ENCODE measurements at places on chromosomes 3 and 15. TPM values are rescaled to one million over a fixed set of nuclear protein-coding genes. Genes with fewer than 3 reads are reported as not detected.

Gene TM6SF1
- 12.5 TPM for total RNA-seq

Gene GOLGA8H
- total RNA-seq, result not detected

Gene TMEM207
- total RNA-seq, result not detected

Gene DPPA2
- total RNA-seq, result not detected

Gene TM4SF1
- total RNA-seq, result not detected

Gene IGSF11
- 1.2 TPM for total RNA-seq

Gene PRRT3
- total RNA-seq, result 5.5 TPM

DNA sequence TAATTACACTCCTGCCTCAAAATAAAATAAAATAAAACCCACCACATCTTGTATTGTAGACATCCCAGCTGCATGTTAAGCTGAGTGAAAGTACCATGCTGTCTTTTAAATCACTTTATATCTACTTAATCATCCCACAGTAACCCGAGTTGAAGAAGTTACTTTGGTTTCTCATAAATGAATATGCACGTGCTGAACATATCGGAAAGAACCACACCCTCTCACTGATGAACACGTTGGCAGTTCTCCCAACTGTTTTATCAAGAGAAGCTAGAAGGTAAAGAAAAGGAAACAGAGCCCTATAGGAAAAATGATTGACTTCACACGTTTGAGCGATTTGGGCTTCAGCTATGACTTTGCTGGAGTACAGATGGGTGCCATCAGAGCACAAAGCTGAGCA, 15.9 kb upstream of the TM4SF19 start:
- H3K4me3 ChIP-seq, result no peak overlapping the region
- H3K4me1 ChIP-seq, result peaks cover 11% of the 10 kb centered on the region
- no peak for DNase-seq
- peaks cover 32% of the 10 kb centered on the region for H3K36me3 ChIP-seq
- no peak overlapping the region for H3K27ac ChIP-seq

- no peak overlapping the region for H3K27ac ChIP-seq
- no peaks in the 10 kb centered on the region for H3K27me3 ChIP-seq
- H3K36me3 ChIP-seq, result peaks cover 63% of the 10 kb centered on the region
These were observed 41.0 kb downstream of the EIF4E3 start for GRCh38 chr3:71684046-71684756.

GRCh38 chr3:129864519-129864918, 29.0 kb downstream of the TMCC1 start:
- H3K36me3 ChIP-seq, result peaks cover 12% of the 10 kb centered on the region
- H3K27me3 ChIP-seq, result no peaks in the 10 kb centered on the region
- H3K4me1 ChIP-seq, result no peaks in the 10 kb centered on the region
- no peak overlapping the region for H3K4me3 ChIP-seq

DNA sequence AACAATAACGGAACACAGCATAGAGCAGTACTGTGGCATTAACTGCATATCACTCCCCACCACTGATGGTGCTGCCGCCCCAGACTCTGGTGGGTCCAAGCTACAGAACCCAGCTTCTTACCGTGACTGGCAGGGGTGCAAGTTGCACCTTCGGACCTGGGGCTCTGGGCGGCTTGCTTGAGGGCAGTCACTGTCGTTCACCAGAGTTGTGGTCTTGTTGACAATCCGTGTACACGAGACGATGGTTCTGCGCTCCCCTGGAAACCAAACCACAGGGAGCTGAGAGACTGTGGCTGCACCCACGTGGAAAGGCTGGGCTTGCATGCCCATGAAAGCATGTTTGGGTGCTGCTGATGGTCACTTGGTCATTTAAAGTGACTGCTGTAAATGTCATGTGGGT, 293.0 kb downstream of the ADAMTS17 start:
- no peaks in the 10 kb centered on the region for H3K36me3 ChIP-seq
- no peak for DNase-seq
- H3K27me3 ChIP-seq, result no peaks in the 10 kb centered on the region
- no peak overlapping the region for H3K4me3 ChIP-seq
- no peaks in the 10 kb centered on the region for H3K4me1 ChIP-seq

GRCh38 chr3:69463531-69463930, 77.6 kb upstream of the FRMD4B start:
- H3K27ac ChIP-seq, result no peak overlapping the region
- H3K4me3 ChIP-seq, result no peak overlapping the region
- H3K27me3 ChIP-seq, result peaks cover 4% of the 10 kb centered on the region

DNA sequence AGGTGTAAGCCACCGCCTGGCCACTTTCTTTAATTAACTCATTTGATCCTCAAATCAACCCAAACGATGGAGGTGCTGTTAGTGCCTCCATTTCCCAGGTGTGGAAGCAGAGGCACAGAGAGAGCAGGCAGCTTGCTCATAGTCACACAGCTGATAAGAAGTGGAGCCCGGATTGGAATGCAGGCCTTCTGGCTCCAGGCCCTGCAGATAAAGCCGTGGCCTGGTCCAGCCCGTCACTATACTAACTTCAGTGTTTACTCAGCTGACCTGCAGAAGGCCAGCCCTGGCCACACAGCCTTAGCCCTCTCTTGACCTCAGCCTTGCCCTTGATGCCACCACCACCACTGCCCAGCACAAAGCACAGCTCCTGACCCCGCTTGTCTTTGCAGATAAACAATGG, 116.7 kb downstream of the NUP210 start:
- H3K4me1 ChIP-seq, result peaks cover 3% of the 10 kb centered on the region
- H3K36me3 ChIP-seq, result peaks cover 2% of the 10 kb centered on the region
- no peak overlapping the region for H3K4me3 ChIP-seq
- DNase-seq, result no peak
- peaks cover 11% of the 10 kb centered on the region for H3K27me3 ChIP-seq
- no peak overlapping the region for H3K27ac ChIP-seq

DNA sequence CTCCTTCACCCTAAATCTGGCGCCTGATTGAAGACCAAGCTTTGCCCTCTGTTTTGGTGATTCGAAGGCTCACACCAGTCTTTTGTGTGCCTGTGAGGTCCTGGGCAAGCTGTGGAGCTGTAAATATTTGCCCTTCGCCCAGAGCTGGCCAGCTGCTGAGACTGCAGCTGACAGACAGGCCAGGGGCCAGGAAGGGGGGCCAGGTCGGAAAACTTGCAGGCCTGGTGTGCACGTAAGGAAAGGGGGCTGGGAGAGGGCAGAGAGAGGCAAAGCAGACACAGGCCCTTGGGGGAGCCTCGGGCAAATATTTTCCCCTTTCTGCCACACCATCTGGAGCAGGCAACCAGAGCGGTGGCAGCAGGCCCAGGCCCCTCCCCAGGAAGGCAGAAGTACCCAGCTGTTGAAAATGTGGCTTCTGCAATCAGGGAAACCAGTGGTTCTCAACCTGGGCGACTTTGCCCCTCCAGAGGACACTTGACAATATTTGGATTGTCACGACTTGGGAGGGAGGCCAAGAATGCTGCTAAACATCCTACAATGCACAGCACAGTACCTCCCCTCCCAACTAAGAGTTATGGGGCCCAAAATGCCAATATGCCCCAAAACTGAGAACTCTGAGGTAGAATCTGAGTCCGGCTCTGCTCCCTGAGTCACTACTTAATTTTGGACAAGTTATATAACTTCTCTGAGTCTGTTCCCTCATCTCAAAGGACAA, 2.5 kb downstream of the PDZRN3 start:
- no peak overlapping the region for H3K4me3 ChIP-seq
- H3K36me3 ChIP-seq, result no peaks in the 10 kb centered on the region
- no peak overlapping the region for H3K27ac ChIP-seq
- H3K4me1 ChIP-seq, result no peaks in the 10 kb centered on the region
- DNase-seq, result no peak

GRCh38 chr3:37402351-37402750, 228.0 kb upstream of the LRRFIP2 start:
- peaks cover 5% of the 10 kb centered on the region for H3K36me3 ChIP-seq
- H3K4me1 ChIP-seq, result no peaks in the 10 kb centered on the region
- no peak overlapping the region for H3K27ac ChIP-seq
- no peak overlapping the region for H3K4me3 ChIP-seq
- DNase-seq, result no peak

- no peaks in the 10 kb centered on the region for H3K4me1 ChIP-seq
- no peak overlapping the region for H3K4me3 ChIP-seq
- no peaks in the 10 kb centered on the region for H3K27me3 ChIP-seq
- peaks cover 7% of the 10 kb centered on the region for H3K36me3 ChIP-seq
- H3K27ac ChIP-seq, result no peak overlapping the region
These were observed 23.5 kb downstream of the LSM3 start for GRCh38 chr3:14201940-14202684.

DNA sequence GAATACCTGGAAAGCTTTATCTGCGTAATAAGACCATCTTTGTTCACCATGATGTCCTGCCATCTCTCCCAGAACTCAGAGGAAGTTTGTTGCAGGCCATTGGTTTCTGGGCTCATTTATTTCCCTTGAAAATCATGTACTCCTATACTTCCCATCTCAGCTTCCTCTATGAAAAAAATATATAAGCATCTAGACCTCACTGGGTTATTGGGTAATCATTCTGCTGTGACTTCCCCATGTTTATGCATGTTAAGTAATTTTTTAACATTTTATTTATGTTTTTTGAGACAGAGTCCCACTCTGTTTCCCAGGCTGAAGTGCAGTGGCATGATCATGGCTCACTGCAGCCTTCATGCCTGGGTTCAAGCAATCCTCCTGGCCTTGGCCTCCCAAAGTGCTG, 184.5 kb downstream of the ZPLD1 start:
- H3K4me3 ChIP-seq, result no peak overlapping the region
- H3K36me3 ChIP-seq, result no peaks in the 10 kb centered on the region
- DNase-seq, result no peak
- H3K4me1 ChIP-seq, result no peaks in the 10 kb centered on the region

- H3K27ac ChIP-seq, result no peak overlapping the region
- H3K27me3 ChIP-seq, result peaks cover 24% of the 10 kb centered on the region
- no peaks in the 10 kb centered on the region for H3K4me1 ChIP-seq
These were observed 28.3 kb upstream of the ALDH1L1 start for GRCh38 chr3:126208606-126209256.

DNA sequence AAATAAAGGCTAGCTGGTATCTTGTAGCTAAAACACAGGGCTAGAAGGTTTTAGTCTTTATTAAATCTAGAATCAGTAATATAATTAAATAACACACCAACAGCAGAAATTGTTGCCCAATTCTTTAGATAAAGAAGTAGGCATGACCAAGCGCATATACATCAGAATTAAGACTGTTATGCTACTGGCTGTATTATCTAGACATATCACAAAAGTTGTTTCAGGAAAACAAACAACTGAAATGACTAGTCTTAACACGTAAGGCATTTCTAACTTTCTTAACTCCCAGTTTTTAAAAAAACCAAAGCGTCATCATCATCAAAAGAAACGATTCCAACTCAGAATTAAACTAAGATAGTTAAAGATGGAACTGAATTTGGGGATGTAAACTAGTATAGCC, 55.4 kb downstream of the EMC4 start:
- no peak overlapping the region for H3K27ac ChIP-seq
- no peak overlapping the region for H3K4me3 ChIP-seq
- no peak for DNase-seq

GRCh38 chr3:139552632-139553365, 13.3 kb upstream of the RBP1 start:
- H3K4me3 ChIP-seq, result no peak overlapping the region
- H3K27me3 ChIP-seq, result peaks cover 5% of the 10 kb centered on the region
- no peak overlapping the region for H3K27ac ChIP-seq

DNA sequence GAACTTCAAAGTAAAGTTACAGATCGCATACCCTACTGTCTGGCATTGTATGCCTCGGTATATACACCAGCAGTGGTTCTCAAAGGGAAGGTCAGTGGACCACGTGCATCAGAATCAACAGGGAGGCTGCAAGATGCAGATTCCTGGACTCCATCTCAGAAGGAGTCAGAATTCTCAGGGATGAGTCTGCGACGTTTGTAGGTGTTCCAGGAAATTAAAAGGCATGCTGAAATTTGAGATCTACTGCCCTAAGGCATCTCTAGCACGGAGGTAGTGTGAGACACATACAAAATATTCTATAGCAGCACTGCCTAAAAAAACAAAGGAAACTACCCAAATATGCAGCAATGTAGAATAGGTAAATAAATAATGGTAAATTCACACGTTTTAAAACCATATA, 136.8 kb upstream of the BNIP2 start:
- H3K36me3 ChIP-seq, result no peaks in the 10 kb centered on the region
- H3K27ac ChIP-seq, result no peak overlapping the region
- peaks cover 17% of the 10 kb centered on the region for H3K27me3 ChIP-seq
- no peaks in the 10 kb centered on the region for H3K4me1 ChIP-seq
- H3K4me3 ChIP-seq, result no peak overlapping the region

- no peak overlapping the region for H3K4me3 ChIP-seq
- no peaks in the 10 kb centered on the region for H3K4me1 ChIP-seq
- no peak for DNase-seq
- H3K27ac ChIP-seq, result no peak overlapping the region
- no peaks in the 10 kb centered on the region for H3K36me3 ChIP-seq
These were observed 30.3 kb upstream of the HHATL start for GRCh38 chr3:42732829-42733459.

DNA sequence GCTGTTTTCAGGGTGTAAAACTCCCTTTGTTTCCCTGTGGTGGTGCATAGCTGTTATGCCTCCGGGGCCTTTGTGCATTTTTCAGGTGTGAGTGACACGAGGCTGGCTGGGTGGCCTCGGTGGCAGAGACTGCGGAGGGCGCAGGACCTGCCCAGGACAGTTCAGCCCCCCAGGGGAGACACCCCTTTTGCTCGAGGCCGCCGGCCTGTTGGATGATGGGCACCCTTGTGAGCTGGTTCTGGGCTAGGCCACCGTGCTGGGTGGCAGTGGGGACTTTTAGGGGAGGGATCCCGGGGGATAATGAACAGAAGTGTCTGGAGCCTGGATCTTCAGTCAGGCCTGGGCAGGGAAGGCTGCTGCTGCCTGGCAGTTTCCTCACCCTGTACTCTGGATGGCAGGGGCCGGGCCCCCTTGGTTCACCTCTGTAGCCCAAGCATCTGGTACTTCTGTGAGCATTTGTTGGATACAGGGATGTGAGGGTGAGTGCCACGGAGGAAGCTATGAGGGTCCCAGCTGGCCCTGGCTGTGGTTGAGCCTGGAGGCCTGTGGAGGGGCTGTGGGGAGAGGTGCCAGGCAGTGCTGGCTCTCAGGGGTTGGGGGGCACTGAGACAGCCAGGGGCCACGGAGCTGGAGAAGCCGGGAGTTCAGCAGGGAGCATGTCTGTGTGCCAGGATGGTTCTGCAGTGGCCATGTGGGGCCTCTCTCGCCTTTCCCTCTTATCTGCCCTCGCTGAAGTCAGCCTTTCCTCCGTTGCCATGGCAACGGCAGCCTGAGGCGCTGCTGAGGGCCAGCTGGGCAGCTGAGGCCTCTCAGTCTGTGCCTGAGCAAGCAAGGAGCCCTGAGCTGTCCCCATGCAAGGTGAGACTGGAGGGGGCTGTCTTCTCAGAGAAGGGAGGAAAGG, 49.0 kb downstream of the KY start:
- no peak for DNase-seq
- H3K36me3 ChIP-seq, result no peaks in the 10 kb centered on the region
- H3K4me1 ChIP-seq, result peaks cover 10% of the 10 kb centered on the region
- no peak overlapping the region for H3K4me3 ChIP-seq

GRCh38 chr15:48494631-48495030, 150.9 kb downstream of the FBN1 start:
- H3K4me1 ChIP-seq, result no peaks in the 10 kb centered on the region
- DNase-seq, result no peak
- no peaks in the 10 kb centered on the region for H3K36me3 ChIP-seq
- no peak overlapping the region for H3K4me3 ChIP-seq
- no peak overlapping the region for H3K27ac ChIP-seq

GRCh38 chr15:85753261-85753660, 41.5 kb downstream of the KLHL25 start:
- peaks cover 9% of the 10 kb centered on the region for H3K36me3 ChIP-seq
- H3K27ac ChIP-seq, result no peak overlapping the region
- H3K4me1 ChIP-seq, result peaks cover 12% of the 10 kb centered on the region
- DNase-seq, result no peak

GRCh38 chr3:56981445-56982230, 78.8 kb upstream of the SPATA12 start:
- peaks cover 33% of the 10 kb centered on the region for H3K4me1 ChIP-seq
- no peak overlapping the region for H3K4me3 ChIP-seq
- no peaks in the 10 kb centered on the region for H3K27me3 ChIP-seq
- no peaks in the 10 kb centered on the region for H3K36me3 ChIP-seq
- no peak overlapping the region for H3K27ac ChIP-seq
